ENCODE measurements at places on chromosomes 1 and 21.

DNA sequence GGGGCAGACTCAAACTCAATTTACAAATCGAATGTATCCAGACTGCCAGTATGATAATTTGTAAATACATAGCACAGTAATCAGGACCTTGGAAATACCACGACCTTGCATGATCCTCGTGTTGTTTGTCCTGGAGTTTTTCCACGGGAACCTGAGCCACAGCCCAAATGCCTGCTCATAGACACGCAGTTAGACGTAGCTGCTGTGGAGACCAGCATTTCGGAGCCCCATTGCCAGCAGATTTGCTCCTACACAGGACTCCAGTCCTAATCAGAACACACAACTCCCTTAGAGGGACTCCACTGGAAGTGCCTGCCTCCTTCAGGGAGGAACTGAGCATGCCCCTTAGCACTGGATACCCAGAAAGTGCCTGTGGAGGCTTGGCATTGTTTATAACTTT, 163.2 kb downstream of the GALNT2 start:
- DNase-seq, result no peak

DNA sequence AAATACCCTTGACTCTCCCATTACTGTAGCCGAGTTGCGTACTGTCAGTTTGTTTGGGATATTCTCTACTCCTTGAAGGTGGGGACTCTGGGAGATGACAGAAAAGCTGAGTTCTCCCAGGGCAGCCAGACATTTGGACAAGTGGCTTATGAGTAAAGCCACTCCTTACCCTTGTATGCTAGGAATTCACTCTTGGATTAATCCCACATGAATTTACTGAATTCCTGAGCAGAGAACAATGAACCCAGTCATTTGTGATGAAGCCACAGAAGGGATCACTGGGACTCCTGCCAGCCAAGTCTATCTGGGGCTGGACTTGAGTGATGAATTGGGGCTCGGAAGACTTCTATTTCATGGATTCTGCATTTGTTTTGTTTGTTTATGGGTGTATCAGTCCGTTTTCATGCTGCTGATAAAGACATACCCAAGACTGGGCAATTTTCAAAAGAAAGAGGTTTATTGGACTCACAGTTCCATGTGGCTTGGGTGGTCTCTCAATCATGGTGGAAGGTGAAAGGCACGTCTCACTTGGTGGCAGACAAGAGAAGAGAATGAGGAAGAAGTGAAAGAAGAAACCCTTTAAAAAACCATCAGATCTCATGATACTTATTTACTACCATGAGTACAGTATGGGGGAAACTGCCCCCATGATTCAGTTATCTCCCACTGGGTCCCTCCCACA, 25.1 kb downstream of the C1orf116 start:
- peak; percentile 96 for DNase-seq

DNA sequence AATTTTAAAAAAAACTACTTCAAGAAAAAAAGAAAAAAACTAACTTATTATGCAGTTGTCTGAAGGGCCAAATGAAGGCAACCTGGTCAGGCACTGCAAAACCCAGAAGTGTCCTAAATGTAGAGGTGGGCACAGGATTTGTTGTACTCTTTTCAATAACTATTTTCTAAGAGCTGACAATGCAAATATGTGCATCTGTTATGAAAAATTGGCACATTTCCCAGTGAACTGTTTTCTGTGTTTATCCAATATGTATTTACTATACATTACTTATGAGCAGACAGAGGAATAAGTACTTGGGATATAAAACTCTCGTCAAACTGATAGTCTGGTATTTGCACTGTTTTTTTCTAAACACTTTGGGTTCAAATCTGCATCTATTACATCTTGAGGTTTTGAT, 188.0 kb upstream of the C21orf91 start:
- DNase-seq, result no peak

GRCh38 chr21:38881131-38881530, 75.4 kb downstream of the ETS2 start:
- no peak for DNase-seq

GRCh38 chr1:164640686-164641352, 81.8 kb downstream of the PBX1 start:
- no peak for DNase-seq

- DNase-seq, result no peak
These were observed 54.0 kb downstream of the APP start for GRCh38 chr21:26116456-26117011.

DNA sequence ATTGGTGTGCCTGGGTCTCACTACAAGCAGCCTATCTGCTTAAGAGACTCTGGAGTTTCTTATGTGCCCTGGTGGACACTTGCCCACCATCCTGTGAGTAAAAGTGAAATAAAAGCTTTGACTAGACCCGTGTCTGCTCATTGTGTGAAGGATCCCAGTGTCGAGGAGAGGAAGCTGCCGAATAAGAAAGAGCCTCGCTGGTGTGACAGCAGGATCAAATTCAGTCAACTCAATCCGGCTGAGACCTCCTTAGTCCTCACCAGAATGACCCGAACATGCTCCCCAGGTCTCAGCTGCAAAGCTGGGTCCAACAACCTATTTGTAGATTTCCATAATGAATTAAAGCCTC, 14.8 kb downstream of the CD2 start:
- DNase-seq, result no peak

GRCh38 chr1:152185544-152186391, 26.7 kb upstream of the RPTN start:
- DNase-seq, result no peak

- no peak for DNase-seq
These were observed at the start of gene PLEKHN1 for GRCh38 chr1:966135-966703. TSS of gene PLEKHN1 (plus strand) at chr1:966482. CDS start at chr1:966532, 50 bp downstream.

GRCh38 chr1:156667968-156668709, 9.1 kb downstream of the NES start:
- DNase-seq, result no peak

DNA sequence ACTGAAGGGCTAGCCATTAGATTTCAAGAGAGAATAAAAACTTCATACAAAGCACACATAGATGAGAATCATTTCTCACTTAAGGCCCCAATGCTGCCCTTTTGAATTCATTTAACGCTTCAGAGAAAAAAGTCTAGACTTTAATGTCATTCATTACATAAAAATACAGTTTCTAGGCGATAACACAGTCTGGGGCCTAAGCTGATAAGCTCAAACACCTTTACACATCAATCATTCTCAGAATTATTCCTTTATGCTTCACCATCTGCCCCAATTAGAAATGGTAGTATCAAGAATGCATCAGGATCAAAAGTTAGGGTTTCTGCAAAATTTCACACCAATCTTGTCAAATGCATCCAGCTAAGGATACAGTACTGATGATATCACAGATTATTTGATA, 100.1 kb upstream of the HP1BP3 start:
- DNase-seq, result no peak

DNA sequence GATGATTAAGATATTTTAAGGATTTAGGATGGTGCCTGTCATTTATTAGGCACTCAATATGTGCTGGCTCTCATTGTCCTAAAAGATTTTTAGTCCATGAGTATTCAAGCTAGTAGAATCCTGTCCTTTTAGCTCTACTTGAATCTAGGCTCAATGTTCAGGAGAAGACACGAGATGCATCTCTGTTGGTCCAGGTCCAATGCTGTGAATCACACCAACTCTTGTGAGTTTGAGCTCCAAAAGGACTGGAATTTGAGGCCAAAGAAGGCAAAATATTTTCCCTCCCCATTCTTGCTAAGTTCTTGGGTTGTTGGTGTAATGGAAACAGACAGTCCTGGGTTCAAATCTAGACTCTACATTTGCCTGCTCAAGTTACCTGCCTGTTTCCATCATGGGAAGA, 1.4 kb upstream of the PODN start:
- no peak for DNase-seq

- DNase-seq, result no peak
These were observed 8.1 kb upstream of the LMX1A start for GRCh38 chr1:165364568-165365133.
